Stimulated activated CD4-positive, alpha-beta T cell treated with anti-CD3 and anti-CD28 coated beads, Interleukin-1b, Interleukin-23, amount 100 ng/mL, for 1 hour (primary cell): ENCODE measurements at places on chromosomes 5 and 9.

DNA sequence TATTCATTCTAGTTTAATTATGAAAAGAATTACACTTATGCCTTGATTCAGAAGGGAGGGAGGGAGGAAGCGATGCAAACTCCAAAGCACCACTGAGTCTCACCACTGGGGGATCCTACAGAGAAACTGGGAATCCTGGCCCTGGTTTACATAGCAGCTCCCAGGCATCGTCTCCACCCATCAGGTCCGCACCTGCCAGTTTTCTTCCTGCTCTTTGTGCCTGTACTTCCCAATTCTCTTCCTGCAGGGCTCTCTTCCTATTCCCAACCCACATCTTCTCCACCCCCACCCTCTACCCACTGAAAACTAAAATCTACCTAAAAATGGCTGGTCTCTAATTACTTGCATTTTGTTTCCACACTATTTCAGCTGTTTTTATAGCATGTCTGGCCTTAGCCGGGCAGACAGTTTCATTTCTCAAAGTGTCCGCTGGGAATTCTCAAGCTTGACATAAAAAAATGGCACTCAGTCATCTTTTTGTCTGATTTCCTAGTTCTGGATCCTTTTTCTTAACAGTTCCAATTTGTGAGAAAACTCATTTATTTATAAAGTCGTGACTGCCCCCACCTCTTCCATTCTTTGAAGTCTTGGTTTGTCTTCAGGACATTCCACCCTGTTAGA, 1.6 kb upstream of the TNIP1 start:
- DNase-seq: no peak

- DNase-seq: no peak
These were observed 103.7 kb upstream of the TLX3 start for GRCh38 chr5:171205375-171205774.

GRCh38 chr9:71609448-71609830, 158.9 kb downstream of the CEMIP2 start:
- no peak for DNase-seq

DNA sequence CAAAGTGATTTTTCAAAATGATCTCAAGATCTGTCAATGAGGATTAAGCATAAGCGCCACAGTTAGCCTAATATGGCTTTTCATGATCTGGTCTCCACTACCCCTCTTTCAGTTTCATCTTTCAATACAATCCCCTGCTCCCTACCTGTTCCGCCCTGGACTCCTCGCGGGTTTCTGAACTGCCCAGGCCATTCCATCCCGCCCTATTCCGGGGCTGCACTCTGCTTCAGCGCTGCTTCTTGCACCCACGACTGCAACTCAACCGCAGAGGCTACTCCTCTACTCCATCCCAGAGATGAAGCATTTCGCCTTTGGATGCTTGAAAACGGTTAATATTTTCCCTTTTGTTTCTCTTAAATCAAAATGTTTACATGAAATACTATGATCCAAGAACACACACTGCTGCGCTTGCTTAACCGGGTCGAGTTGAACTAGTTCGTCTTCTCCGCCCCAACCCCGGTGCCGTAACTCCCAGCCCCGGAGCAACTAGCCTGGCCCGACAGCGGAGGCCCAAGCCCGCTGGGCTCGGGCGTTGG, 716 bp upstream of the OTULIN start:
- no peak for DNase-seq

DNA sequence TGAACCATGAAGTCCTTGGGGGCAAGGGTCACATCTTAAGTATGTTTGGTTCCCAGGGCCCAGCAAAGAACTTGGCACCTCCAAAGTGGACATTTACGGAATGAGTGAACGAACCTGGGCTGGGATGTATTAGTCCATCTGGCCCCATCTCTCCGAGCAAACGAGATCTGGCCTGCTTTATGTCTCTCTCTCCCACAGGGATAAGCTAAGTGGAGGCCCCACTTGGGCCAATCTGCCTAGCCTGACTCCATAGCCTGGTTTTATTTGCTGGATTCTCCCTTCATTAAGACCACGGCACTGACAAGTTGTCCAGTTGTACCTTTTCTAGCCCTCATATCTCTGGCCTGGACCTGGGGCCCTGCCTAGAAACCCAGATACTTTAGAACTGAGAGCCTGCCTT, 2.1 kb downstream of the TTLL11 start:
- DNase-seq: no peak

DNA sequence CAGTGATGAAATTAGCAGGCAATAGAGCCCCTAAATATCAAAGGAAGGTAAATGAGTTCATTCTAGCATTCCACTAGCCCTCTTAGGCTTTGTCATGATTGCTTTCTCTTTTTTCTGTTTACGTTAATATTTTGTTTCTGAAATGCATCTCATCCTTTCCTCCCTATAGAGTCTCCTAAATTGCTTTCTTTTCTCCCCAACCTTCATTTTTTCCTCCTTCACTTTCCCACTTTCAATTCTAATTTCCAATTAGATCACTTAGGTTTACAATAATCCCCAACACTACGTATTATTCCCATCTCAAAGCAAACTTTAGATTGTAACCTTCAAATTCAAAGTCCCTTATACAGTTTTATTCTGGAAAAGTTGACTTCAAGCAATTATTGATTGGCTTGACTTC, 559.3 kb downstream of the RAB3C start:
- DNase-seq: no peak

GRCh38 chr5:24353611-24354010, 291.2 kb downstream of the CDH10 start:
- no peak for DNase-seq

GRCh38 chr5:111528056-111528455, 15.7 kb upstream of the STARD4 start:
- DNase-seq: no peak

DNA sequence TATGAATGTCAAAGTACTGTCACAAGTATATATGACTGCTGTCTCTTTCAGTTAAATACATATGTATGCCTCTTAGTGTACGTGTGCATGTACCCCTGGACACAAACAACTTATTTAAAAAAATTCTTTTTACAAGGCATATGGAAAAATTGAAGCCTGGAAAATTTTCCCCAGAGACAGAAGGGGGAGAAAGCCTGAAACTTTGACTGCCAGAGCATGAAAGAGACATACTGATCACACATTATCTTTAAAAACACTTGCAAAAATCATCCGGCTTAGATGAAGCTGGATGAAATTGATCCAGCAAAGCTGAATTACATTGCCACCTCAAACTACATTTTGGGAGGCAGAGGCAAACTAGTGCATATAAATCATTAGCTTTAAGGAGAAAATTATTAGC, 88.0 kb upstream of the NFIB start:
- DNase-seq: no peak

- DNase-seq: no peak
These were observed 372.5 kb downstream of the MAN2A1 start for GRCh38 chr5:110062246-110062645.

DNA sequence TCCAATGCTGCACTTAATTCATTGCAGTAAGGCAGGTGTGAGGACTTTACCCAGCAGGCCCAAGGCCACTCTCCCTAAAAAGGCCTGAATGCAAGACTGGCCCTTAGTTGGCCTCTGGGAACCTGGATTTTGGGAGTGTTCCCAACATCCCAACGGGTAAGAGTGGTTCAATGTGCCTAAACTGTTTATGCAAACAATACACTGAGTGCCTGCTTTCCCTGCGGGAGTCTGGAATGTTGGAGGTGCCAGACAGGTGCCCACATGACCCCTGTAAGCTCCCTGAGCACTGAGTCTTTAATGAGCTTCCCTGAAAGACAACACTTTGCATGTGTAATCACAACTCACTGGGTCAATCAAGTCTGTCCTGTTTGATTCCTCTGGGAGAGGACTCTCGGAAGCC, 37.4 kb downstream of the NSUN2 start:
- no peak for DNase-seq
